GF-D8 (cell line): ENCODE measurements at places on chromosomes 12 and 14.

DNA sequence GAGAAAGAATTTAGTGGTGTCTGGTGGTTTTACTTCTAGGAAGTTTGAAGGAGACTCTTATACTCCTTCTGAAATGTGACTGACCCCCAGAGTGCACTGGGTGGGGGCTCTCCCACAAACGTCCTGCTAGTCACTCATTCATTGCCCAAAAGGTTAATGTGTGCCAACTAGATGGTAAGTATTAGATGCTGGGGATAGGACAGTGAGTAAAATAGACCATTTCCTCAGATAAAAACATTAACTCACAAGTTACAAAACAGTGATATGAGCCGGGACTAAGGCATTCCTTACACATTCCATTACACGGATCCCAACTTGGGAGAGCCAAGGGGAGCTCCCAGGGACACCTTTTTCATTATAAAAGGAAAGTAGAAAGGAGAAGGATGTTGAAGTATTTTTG is 185.1 kb downstream of the ATXN7L3B start:
- DNase-seq, result no peak

DNA sequence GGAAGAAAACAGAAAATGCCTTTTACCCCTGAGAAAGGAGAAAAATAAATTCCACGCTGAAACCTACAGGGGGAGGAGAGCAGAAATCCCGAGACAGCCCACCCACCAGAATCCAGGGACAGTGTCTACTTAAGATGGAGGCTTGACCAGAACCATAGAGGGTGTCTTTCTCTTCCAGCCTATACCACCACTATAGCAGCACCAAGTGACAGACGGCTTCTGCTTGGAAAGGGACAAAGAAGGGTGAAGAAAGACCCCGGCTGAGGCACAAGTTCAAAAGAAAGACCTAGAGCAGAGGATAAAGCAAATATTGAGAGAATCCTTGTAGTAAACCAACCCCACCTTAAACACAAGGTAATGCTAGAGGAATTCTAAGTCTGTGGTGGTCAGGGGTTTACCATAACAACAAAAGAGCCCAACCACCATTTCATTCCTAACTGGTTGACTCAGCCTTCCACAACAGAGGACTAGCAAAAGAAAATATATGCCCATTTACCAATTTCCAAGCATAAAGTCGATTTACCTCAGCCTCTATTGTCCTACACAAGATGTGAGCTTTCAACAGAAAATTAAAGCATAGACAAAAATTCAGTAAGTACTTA is 105.3 kb upstream of the FOXG1 start:
- no peak for DNase-seq

GRCh38 chr12:22709292-22709691 is 84.3 kb downstream of the ETNK1 start:
- no peak for DNase-seq

- no peak for DNase-seq
These were observed 8.7 kb downstream of the TMEM119 start for GRCh38 chr12:108589028-108589839.

DNA sequence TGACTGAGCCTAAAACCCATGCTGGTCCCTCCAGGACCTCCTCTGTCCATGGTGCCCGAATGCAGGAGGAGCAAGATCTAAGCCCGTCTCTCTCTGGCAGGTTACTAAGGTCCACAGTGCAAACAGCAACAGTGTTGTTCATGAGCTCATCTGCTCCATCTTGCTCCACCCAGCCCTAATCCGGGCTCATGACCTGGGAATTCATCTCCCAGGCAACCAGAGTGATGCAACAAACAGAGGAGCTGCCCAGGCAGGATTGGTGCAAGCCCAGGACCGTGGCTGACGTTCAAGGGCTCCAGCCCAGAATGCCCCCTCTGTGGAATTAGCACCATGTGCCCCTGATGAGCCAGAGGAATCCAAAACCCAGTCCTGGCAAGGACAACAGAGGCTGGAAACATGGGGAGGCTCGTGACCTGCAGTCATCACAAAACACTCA is 29.9 kb downstream of the HSPB8 start:
- DNase-seq, result no peak

DNA sequence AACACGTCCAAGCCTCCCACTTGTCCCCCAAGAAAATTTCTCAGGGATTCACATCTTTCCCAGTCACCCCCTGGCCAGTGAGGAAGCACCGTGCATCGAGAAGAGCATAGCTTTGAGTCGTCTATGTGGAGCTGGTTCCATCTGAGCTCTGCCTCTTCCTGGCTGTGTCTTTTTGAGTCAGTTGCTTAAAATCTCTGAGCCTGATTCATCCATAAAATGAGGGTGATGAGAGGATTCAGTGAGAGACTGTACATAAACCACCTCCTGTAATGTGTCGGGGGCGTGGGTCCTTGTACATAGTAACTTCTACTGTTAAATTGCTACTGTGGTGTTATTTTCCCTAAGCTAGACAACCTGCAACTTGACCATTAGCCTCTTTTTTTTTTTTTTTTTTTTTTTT is 13.8 kb downstream of the CD9 start:
- no peak for DNase-seq

- no peak for DNase-seq
These were observed 1084.7 kb downstream of the SLC6A15 start for GRCh38 chr12:83827860-83828259.

- DNase-seq, result no peak
These were observed 163.5 kb downstream of the DIO2 start for GRCh38 chr14:80047761-80048160.

- DNase-seq, result peak; percentile 48
These were observed 3.1 kb downstream of the OTUB2 start for GRCh38 chr14:94029265-94029664.

DNA sequence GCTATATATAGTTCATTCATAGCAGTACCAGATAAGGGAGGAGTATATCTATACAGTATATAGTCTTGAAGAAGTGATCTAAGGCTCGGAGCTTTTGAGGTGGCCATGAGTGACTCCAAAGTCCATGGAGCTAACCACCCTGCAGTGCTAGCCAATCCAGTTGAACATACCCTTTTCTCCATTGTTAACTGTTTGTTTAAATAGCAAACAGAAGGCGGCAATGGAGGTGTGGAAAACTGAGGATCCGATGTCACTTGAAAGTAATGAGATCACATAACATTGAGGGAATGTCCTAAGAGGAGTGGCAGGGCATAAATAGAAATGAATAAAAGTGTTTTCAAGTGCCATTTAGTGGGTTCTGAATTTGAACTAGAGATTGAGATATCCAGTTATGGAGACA is 12.4 kb upstream of the SNAPC1 start:
- no peak for DNase-seq

DNA sequence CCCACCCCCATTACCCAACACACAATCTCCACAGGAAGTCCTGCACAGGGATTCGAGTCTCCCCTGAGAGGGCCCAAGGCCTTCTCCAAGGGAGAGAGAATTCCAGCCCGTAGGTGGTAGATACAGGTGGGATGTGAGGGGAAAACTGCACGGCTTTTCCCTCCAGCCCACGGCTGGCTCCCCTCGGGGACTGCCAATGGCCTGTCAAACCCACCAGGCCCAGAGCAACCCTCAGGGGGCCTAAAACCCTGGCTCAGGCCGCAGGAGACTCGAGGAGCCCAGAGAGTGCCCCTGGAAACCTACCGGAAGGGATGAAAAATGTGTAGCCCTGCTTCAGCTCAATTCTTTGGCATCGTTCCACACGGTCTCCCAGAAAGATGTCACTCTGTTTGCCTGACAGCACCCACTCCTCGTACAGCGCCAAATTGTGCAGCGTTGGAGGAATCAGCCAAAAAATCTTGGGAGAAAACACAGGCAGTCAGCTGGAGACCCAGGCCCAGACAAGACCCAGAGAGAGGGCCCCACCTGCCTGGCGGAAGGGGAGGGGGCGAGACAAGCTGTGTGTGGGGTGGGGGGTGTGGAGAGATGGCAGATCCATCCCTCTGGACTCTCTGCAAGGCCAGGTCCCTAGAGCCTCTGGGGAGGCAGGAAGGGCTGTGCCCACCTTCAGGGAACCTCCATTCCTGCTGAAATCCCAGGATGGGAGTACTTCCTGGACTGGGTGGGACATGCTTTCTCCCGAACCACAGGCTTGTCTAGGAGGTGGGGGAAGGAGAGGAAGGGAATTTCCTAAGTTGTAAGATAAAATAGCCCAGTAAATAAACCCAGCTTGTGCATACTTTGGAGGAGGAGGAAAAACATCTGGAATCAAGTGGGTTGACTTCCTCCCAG is 48.1 kb downstream of the KDM2B start:
- DNase-seq, result no peak

- no peak for DNase-seq
These were observed 152.7 kb downstream of the CHST11 start for GRCh38 chr12:104609445-104609844.

GRCh38 chr14:84080944-84081343 is 1449.0 kb upstream of the FLRT2 start:
- no peak for DNase-seq
